A549 treated with dexamethasone at 1 μM for 4 hours (cell line): ENCODE measurements at places on chromosomes 11 and 22. TPM values are rescaled to one million over a fixed set of nuclear protein-coding genes. Genes with fewer than 3 reads are reported as not detected.

CLDN5 gene
- not detected in 5 replicates for total RNA-seq

PRG2 gene
- total RNA-seq: 0.08 TPM in 1 of 5 replicates, not detected in the others

TMEM179B gene
- total RNA-seq: 67.1 to 85.0 TPM (median 82.1 TPM) in 5 replicates

HORMAD2 gene
- total RNA-seq: not detected in 5 replicates

SLC22A12 gene
- total RNA-seq: not detected in 5 replicates

C11orf21 gene
- not detected in 5 replicates for total RNA-seq

ELMOD1 gene
- total RNA-seq: 0.11 to 0.24 TPM (median 0.12 TPM) in 5 replicates

CREB3L1 gene
- 3.3 to 5.9 TPM (median 5.1 TPM) in 5 replicates for total RNA-seq

MAPK11 gene
- total RNA-seq: 5.0 to 7.8 TPM (median 6.3 TPM) in 5 replicates

DERL3 gene
- total RNA-seq: 0.35 to 0.88 TPM (median 0.74 TPM) in 5 replicates

TPBGL gene
- total RNA-seq: 0.16 to 0.26 TPM (median 0.19 TPM) in 5 replicates

MMP12 gene
- 0.04 to 0.12 TPM (median 0.08 TPM) in 4 of 5 replicates, not detected in the other for total RNA-seq

SLC29A2 gene
- 6.1 to 9.8 TPM (median 9.1 TPM) in 5 replicates for total RNA-seq

OR52B6 gene
- total RNA-seq: not detected in 5 replicates

ABCG4 gene
- total RNA-seq: 0.17 to 0.47 TPM (median 0.27 TPM) in 5 replicates
